ENCODE measurements at places on chromosomes 7 and 10.

GRCh38 chr10:62264702-62265436 lies 3.8 kb downstream of the RTKN2 start:
- DNase-seq: peak; percentile 76

DNA sequence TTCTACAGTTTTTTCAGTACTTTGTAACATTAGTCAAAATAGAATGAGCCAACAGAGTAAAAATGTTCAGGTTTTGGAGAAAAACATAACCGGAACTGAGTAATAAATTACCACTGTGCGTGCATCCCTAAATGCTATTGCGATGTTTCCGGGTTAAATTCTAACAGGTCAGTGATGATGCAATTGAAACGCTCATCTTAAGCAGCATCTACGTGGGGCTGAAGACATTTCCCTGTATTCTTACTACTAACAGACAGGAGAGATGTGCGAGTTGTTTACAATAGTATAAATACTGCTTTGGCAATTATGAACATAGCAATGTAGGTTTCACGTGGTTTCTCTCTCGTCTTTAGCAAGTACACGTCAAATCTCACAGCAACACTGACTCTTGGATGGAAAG lies 149.4 kb downstream of the USP6NL start:
- no peak for DNase-seq

GRCh38 chr10:50469778-50470193 lies 154.0 kb downstream of the SGMS1 start:
- peak; percentile 91 for DNase-seq

DNA sequence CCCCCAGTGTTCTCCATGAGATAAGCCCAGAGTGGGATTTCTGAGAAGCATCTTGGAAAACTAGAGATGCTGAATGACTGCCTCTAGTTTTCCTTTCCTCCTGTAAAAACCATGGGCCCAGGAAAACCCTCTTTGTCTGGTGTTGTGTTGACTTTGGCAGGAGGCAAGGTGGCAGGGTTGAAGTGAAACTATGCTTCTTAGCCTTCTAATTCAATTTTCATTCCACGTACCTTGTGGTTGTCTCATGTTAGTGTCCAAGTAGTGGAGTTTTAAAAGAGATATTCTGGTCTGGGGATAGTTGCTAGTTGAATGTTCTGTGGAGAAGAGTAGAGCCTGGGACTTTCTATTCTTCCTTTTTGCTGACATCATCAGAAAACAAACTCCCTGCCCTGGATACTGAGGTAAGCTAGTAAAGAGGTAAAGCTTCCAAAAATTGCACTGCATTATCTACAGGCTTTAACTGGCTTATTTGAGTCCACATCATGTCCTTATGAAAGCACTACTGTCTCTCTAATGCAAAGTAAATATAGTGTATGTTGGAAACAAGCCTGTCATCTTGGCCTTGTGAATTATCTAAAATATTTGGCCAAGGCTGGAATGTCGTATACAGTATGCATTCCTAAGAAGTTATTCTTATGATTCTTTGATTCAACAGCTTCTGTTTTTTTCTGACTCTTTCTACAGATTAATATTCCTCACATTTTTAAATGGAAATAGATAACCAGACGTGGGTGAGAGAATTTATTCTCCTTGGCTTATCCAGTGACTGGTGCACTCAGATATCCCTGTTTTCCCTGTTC lies at the start of gene OR2F2:
Gene OR2F2 (plus strand): TSS at position 708 of the 800 bp plus-strand sequence. CDS start 0 bp downstream, at position 708.
- DNase-seq: no peak

DNA sequence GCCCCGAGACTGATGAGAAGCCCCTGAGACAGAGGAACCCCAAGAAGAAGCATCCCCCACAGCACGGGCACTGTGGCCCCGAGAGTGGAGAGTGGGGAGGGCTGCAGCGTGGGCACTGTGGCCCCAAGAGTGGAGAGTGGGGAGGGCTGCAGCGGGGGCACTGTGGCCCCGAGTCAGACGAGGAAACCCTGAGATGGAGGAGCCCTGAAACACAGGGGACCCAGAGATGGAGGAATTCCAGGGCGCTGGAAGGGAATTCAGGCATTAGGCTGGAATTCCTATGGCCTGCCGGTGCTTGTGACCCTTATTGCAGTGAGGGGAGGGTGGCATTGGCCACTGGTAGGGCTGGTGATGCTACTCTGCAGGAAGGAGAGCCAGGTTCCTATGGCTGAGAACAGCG lies 168.6 kb upstream of the SHH start:
- no peak for DNase-seq

DNA sequence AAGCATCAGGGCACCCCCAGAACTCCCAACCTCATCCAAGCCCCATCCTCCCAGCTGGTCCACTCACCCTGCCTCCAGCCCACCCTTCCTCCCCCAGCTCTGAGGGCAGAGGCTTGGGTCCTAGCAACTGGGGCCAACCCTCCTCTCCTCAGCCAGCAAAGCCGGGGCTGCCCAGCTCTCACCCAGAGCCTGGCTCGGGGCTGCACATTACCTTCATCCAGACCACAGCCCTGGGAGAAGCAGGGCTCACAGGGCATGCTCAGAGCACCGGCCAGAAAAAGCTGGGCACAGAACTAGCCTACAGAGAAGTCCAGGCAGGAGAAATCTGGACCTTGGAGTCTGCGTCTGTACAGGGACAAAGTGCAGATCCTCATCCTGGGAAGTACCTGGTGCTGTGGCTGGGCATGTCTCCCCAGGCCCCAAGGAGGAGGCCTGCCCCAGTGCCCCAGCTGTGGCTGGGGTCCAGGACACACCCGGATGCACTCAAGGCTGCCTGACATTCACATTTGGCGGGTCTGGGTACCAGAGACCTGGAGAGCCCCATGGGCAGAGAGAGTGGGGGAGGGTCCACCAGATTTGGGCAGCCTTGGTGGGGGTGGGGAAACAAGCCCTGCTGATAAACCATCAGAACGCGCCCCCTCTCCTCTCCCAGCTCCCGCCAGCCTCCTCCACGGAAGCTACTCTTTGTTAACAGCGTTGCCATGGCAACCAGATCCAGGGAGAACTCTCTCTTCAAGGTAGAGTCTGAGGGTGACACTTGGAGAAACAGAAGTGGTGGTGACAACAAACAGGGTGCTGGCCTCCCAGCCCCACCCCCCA lies 5.1 kb downstream of the RASGEF1A start:
- no peak for DNase-seq

GRCh38 chr7:133530682-133531081 lies 277.8 kb downstream of the EXOC4 start:
- no peak for DNase-seq

- no peak for DNase-seq
Measured at GRCh38 chr7:18894155-18894554, 223.3 kb downstream of the TWIST1 start.
